Femur (tissue), 1 donor: ENCODE measurements at places on chromosomes 16 and 17.

GRCh38 chr17:48636177-48637018 is 10.2 kb upstream of the HOXB9 start:
- peak; percentile 80 for DNase-seq

DNA sequence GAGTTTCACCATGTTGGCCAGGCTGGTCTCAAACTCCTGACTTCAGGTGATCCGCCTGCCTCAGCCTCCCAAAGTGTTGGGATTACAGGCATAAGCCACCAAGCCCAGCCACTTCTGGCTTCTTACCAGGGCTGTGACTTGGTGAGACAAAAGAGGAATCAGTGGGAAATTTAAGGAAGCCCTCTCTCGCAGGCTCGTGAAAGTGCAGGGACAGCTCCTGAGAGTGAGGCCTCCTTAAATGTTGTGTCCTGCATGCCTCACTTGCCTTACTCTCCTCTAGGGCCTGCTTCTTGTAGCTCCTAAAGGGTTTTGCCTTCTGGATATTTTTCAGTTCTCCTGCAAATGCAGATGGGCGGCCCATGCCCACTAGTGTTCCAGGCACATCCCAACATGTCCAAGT is 5.2 kb downstream of the AHSP start:
- DNase-seq: no peak

- DNase-seq: no peak
Observed at GRCh38 chr17:81499601-81499970, 13.0 kb downstream of the ACTG1 start.

DNA sequence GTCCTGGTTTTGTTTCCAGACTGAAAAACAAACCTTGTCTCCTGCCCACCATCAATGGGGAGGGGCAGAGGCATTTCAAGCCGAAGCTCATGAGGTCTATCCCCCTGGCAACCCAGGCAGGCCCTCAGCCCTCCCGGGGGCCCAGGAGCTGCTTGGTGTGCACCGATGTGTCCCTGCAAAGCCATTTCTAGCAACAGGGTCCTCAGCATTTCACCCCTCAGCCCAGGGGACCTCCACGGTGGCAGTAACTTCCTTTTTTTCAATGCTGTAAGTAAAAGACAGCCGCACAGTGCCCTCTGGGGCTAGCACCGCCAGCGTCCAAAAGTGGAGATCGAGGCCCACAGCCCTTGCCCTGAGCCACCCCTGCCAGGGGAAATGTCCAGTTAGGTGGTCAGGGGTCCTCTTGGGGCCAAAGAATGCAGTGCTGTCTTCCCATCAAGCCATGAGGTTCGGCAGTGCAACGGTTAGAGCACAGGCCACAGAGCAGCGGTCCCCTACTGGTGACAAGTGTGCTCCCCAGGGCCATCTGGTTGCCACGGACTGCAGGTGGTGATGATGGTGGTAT is 79.9 kb downstream of the LITAF start:
- DNase-seq: no peak

DNA sequence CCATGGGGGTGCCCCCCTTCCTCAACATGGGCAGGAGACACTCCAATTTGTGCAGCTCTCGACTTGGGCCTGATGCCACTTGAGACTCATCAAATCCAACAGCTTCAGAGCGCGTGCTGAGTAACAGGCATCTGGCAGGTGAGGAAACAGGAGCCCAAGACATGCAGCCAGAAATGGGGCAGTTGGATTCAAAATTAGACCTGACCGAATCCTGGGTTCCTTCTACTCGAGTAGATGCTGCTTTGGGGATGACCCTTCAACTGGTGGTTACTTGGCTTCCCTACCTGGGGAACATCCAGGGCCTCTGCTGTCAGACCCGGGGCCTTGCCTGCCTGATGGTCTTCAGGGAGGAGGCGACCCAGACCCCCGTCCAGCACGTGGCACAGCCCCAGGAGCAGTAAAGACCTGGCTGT is 488 bp upstream of the NTN3 start:
- no peak for DNase-seq

DNA sequence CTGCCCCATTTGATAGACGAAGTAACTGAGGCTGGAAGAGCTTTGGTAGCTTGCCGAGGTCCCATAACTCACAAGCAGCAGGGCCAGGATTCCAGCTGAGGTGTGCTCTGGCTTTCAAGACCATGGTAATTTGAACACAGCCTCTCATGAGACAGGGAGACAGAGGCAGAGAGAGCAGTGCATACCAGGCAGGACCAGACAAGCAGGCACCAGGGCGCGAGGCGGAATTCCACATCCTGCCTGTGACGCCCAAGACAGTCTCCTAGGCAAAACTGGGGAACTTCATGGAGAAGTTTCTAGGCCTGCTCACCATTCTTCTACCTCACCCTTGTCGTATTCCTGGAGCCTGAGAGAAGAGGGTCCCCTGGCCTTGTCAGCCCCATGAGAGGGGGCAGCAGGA is 19.2 kb downstream of the SDK2 start:
- DNase-seq: no peak

DNA sequence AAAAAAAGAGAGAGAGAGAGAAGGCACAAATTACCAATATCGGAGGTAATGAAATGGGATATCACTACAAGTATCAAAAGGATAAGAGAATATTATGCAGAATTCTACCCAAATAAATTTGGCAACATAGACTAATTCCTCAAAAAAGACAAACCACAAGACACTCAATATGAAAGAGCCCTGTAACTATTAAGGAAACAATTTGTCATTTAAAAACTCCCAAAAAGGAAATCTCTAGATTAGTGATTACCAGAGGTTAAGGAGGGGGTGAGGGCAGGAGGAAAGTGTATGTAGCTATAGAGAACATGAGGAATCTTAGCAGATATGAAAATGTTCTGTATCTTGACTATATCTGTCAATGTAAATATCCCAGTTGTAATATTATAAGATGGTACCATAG is 54.0 kb downstream of the CFDP1 start:
- no peak for DNase-seq

DNA sequence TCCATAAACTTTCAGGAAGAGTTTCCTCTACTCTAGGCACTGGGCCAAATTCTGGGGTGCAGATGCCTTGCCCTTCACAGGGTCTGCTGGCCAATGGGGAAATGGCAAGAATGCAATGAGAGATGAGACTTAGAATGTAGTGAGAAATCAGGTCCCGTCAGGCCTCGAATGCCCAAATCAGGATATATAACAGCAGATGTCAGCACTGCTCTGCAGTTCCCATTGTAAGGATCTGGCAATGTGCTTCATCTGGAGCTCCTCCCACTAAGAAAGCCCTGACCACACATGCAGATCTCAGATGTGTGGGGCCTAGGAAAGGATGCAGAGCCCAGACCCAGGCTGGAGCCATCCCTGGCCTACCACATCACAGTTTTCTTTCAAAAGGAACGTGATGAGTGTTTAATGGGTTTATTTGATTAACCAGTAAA is 13.9 kb upstream of the LPCAT2 start:
- peak; percentile 90 for DNase-seq

DNA sequence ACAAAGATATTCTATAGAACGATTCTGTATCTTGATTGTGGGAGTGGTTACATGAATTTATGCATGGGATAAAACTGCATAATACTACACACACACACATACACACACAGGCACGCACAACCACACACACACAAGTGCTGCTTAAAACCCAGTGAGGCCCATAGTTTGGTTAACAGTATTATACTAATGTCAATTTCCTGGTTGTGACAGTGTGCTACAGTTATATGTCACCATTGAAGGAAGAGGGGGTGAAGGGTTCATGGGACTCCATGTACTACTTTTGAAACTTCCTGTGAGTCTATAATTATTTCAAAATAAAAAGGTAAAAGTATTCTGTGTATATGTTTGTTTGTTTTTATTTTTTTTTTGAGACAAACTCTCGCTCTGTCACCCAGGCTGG is 8.1 kb downstream of the ZC3H7A start:
- no peak for DNase-seq

DNA sequence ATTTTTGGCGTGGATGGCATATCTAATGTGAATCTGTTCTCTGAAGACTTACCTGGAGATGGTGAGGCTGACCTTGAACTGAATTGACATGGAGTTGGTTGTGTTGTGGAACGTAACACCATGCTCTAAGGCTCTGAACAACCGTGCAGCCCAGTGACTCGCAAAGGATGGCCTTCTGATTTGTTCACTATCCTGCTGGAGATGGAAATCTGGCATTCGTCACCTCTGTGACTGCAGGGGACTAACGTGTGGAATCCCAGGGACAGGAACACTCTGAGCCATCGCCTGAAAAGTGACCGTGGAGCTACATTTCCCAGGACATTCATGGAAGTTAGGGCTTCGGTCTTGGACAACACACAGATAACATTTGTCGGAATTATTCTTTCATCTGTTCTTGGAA is 61.1 kb downstream of the BANP start:
- no peak for DNase-seq

DNA sequence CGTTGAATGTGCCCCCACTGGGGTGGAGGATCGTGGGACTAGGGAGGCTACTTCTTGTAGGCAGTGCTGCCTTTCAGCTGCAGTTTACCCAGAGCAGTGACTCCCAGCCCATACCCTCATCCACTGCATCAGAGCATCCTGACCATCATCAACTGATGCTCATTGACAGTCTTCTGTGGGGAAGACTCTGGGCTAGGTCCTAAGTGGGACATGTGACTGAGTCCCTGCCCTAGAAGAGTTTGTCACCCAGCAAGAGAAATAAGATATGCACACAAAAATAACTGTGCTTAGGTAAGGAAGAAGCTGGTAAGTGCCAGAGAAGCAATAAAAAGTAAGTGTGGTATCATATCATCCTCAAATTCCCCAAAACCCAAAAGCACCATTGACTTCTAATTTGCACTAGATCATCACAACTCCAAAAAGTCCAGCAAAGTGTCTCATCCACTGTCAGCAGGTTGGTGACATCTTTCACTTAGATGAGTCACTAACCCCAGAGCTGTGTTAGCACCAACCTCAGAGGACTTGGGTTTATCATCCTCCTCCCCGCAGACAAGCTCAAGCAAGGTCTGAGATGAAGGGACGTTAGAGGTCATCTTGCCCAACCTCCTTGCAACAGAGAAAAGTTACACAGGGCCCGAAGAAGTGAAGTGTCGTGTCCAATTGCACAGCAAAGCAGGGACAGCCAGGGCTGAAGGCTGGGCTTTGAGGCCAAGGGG is 99.0 kb downstream of the CCDC182 start:
- no peak for DNase-seq

DNA sequence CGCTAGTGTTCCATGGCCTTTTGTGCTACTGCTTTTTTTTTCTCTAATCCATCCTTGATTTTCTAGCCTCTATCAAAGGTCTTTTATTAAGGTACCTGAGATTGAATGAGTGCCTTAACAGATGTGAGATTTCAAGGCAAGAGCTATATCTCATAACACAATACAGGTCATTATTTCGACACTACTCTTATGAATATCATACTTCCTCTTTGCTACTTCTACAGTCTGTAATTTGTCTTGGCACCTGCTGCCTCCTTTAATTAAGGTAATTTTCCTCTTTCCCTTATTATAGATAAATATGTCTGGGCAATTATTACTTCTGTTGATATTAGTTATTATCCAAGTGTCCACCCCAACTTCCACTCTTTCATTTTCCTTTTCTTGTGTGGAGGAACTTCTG is 5.3 kb downstream of the KRT28 start:
- DNase-seq: no peak

- no peak for DNase-seq
Observed at GRCh38 chr17:40791111-40791510, 8.6 kb downstream of the KRT28 start.

DNA sequence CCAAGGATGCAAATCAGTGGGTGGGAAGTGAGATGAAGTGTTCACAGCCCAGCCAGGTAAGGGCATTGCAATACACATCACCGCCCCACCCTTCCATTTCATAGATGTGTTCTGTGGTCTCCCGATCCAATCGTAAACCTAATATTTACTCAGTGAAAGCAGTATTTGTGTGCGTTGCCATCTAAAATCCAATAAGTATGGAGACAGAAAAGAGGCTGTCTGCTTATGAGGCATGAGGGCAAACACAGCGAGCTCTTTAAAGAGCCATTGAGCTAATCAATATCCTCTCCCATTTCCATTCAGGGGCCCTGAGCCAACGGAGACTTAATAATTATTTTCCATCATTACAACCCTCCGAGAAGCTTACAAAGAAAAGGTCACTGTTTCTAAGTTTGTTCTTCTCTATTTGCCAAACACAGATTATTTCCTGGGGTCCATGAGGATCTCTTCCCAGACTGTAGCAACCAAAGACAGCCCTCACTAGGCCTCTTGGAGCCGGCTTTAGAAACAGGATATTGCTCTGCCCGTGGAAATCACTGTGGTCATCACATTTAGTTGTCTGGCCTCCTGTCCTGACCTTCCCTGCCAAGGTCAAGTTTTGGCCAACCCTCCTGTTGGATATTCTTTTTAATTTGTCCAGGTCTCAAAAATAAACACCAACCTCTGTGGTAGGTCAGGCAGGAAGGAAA is 120.1 kb downstream of the SLC39A11 start:
- no peak for DNase-seq

GRCh38 chr17:77886387-77886728 is 72.1 kb upstream of the TNRC6C start:
- DNase-seq: no peak

DNA sequence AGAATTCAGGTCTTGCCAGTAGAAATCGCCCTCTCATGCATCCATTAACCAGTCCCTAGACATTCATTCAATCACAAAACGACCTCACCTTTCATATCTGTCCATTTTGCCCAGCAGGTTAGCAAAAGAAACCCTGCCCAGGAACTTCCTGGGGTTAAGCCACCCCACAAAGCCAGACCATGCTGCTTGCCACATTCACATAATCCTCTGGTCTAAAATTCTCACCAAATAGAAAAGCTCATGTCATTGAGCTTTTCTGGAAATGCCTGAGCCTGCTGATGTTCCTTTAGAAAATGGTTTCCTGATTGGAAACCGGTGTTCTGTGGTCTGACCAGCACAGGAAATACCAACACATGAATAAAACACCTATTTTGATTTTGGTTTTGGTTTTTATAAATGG is 21.6 kb upstream of the DYNLRB2 start:
- DNase-seq: no peak

- DNase-seq: no peak
Observed at GRCh38 chr16:11459722-11460121, 114.5 kb downstream of the RMI2 start.

DNA sequence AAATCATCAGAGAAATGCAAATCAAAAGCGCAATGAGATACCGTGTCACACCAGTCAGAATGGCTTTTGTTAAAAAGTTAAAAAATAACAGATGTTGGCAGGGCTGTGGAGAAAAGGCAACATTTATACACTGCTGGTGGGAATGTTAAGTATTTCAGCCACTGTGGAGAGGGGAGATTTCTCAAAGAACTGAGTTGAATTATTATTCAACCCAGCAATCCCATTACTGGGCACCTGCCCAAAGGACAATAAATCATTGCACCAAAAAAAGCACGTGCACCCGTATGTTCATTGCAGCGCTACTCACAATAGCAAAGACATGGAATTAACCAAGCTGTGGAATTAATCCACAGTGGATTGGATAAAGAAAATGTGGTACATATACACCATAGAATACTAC is 204.7 kb downstream of the HS3ST4 start:
- no peak for DNase-seq

GRCh38 chr16:68676113-68676860 is 31.2 kb downstream of the CDH3 start:
- DNase-seq: no peak

- no peak for DNase-seq
Observed at GRCh38 chr16:66304961-66305360, 61.5 kb upstream of the CDH5 start.
